ENCODE measurements at places on chromosomes 3 and 15. TPM values are rescaled to one million over a fixed set of nuclear protein-coding genes. Genes with fewer than 3 reads are reported as not detected.

DNA sequence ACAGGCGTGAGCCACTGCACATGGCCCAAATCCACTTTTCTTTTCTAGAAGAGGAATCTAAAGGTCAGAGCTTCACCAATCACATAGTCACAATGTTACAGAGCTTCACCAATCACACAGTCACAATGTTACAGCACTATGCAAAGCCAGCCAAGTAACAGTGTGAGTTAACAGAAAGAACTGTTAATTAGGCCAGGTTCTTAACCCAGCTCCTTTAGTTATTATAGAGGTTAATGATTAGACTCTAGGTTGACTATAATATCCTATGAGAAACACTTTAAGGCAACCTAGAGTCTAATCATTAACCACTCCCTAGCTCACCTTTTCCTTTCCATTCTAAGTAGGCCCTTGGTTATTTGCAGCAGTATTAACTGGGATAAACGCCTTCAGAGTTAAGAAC, 54.0 kb downstream of the TASOR start:
- DNase-seq, result no peak

GRCh38 chr3:48404440-48405342, 25.2 kb downstream of the PLXNB1 start:
- DNase-seq, result peak; percentile 67

- no peak for DNase-seq
Measured at GRCh38 chr3:10568549-10568948, 63.2 kb upstream of the ATP2B2 start.

Gene CIDEC
- total RNA-seq, result not detected

- no peak for DNase-seq
Measured at GRCh38 chr3:116969646-116970045, 260.1 kb downstream of the TUSC7 start.

- no peak for DNase-seq
Measured at GRCh38 chr3:186035277-186035676, 73.6 kb downstream of the ETV5 start.

Gene CYP11A1
- 2.1 TPM for total RNA-seq

GRCh38 chr3:72579581-72580245, 268.5 kb downstream of the SHQ1 start:
- DNase-seq, result no peak

GRCh38 chr3:184739594-184740505, 28.0 kb upstream of the MAGEF1 start:
- no peak for DNase-seq

GRCh38 chr15:96565266-96565665, 234.8 kb downstream of the NR2F2 start:
- DNase-seq, result no peak

Data from osteoblast (primary cell).